Psoas muscle (tissue), 8 donors: ENCODE measurements at places on chromosomes 16 and 17. TPM values are rescaled to one million over a fixed set of nuclear protein-coding genes. Genes with fewer than 3 reads are reported as not detected.

- DNase-seq: no peak
Measured at GRCh38 chr16:55687802-55688201, 32.0 kb downstream of the SLC6A2 start.

- DNase-seq: peak; percentile 81
Measured at GRCh38 chr17:73770115-73770848, 126.0 kb upstream of the SDK2 start.

DNA sequence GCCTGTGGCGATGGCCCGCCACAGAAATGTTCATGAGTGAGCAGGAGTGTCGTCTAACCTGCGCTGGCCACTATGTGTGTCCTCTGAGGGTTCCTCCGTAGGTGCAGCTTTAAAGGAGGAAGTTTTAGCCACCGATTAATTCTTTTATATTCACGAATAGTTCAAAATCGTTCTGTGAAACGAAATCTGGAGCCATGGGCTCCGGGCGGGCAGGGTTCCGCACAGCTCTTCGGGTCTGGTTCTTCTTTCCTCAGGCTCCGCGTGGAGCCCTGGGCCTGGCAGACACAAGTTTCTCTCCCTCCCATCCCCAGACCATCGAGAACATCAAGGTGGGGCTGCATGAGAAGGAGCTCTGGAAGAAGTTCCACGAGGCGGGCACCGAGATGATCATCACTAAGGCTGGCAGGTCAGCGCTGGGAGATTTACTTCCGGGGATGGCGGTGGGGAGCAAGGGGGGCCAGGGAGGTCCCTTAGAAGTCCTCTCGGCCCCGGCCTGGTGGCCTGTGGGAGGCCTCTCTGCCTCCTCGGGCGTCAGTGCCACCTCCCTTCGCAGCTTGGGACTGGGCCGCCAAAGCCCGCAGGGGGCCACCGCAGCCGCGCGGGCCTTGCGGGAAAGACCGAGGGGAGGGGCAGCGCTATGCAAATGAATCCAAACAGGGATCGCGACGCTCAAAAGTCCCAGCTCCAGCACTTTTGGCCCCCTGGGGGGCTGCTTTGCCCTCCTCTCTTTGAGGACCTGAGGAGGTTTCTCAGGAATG lies 5.2 kb downstream of the TBX4 start:
- no peak for DNase-seq

DNA sequence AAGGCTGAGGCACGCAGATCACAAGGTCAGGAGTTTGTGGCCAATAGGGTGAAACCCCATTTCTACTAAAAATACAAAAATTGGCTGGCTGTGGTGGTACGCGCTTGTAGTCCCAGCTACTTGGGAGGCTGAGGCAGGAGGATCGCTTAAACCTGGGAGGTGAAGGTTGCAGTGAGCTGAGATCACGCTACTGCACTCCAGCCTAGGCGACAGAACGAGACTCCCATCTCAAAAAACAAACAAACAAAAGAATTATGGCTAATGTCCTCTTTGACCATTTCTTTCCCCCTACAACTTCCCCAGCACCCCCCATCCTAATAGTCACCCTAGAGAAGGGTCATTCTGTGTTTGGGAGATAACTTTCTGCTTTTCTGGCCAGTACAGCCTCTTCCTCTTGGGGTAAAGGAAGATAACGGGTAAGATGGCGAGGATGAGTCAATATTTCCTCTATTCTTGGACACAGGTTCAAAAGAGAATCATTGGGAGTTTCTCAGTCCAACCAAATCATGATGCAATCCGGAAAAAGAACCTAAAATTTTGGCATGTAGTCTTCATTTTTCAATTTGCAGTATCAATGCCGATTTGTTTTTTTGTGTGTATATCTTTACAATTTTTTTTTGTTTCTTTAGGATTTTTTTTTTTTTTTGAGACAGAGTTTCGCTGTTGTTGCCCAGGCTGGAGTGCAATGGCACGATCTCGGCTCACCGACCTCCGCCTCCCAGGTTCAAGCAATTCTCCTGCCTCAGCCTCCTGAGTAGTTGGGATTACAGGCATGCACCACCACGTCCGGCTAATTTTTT lies 107.6 kb upstream of the MED13 start:
- DNase-seq: no peak

GRCh38 chr16:89113152-89113547 lies 19.5 kb downstream of the ACSF3 start:
- no peak for DNase-seq

GRCh38 chr17:67563692-67564228 lies 154.0 kb upstream of the NOL11 start:
- no peak for DNase-seq

GRCh38 chr16:7227229-7227721 lies 105.4 kb upstream of the RBFOX1 start:
- DNase-seq: no peak

GRCh38 chr16:70470927-70471341 lies 16.5 kb downstream of the FCSK start:
- no peak for DNase-seq

DNA sequence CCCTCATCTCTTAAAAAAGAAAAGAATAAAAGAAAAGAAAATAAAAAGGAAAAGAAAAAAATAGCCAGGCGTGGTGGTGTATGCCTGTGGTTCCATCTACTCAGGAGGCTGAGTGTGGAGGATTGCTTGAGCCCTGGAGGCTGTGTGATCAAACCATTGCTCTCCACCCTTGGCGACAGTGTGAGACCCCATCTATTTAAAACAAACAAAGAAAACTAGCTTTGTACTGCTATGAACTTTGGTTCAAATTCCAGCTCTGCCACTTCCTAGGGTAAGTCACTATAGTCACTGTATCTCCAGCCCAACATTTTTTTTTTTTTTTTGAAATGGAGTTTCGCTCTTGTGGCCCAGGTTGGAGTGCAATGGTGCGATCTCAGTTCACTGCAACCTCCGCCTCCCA lies 4.2 kb downstream of the CTF1 start:
- DNase-seq: no peak

GRCh38 chr17:27538156-27538955 lies 82.1 kb downstream of the KSR1 start:
- no peak for DNase-seq

DNA sequence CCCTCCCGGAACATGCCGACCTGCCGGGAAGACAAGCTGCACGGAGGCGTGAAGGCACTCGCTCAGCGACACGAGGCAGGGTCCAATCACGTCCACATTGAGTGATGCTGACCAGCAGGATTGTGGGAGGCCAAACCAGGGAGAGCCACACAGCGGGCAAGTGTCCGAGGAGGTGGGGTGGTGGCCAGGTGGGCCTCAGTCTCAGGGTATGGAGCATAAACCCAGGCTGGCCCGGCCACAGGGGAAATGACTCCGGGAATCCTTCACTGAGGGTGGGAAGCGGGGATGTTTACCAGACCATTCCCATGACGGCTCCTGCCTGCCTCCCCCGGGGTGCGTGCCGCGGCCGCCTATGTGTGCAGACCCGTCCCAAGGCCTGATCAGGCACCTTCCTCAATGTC lies 62.5 kb downstream of the RPH3AL start:
- peak; percentile 26 for DNase-seq

GRCh38 chr17:64281962-64282752 lies 19.1 kb upstream of the TEX2 start:
- peak; percentile 37 for DNase-seq

DNA sequence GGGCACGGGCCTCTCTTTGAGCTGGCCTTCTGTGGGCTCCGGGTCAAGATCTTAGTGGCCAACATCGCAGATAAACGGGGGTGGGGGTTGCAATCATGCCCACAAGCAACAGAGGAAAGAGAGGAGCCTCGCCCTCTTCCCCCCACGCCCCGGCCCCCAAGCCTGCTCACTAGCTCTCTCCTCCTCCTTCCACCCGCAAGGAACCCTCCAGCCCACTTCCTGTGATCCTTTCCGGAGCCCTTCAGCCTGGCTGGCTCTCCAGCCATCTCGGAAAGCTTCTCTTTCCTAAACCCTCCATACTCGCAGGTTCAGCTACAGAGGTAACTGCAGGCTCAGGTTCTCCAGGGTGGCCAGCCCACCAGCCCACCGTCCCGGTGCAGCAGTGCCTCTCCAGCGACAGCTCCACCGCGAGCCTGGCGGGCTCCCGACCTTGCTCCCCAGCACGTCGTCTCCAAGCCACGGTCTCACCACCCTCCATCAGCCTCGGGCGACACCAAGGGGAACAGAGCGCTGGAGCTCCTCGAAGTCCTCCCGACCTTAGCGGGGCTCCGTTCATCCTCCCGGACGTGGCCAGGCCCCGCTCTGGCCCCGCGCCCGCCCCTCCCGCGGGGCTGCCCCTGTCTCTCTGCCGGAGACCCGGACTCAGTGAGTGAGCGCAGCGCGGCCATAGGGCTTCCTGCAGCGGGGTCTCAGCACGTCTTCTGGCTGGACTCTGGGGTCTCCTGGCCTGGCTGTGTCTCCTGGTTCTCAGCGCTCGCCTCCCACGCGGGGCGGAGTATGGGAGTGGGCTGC lies 12.9 kb upstream of the ODF4 start:
- DNase-seq: peak; percentile 40

The TPPP3 gene
- 21.4 TPM for polyA plus RNA-seq

The PPP1R27 gene
- 603 TPM for polyA plus RNA-seq

The SNX20 gene
- 1.1 TPM for polyA plus RNA-seq

The CD300E gene
- 0.27 TPM for polyA plus RNA-seq

The TPSD1 gene
- 0.09 TPM for polyA plus RNA-seq

The C17orf78 gene
- polyA plus RNA-seq: not detected

The KRT33B gene
- polyA plus RNA-seq: not detected

The TBC1D3I gene
- not detected for polyA plus RNA-seq

The APOH gene
- polyA plus RNA-seq: not detected
